Urinary bladder (tissue), 4 donors: ENCODE measurements at places on chromosomes 6 and 20. TPM values are rescaled to one million over a fixed set of nuclear protein-coding genes. Genes with fewer than 3 reads are reported as not detected.

Gene SYNE1
- total RNA-seq = 266 TPM

DNA sequence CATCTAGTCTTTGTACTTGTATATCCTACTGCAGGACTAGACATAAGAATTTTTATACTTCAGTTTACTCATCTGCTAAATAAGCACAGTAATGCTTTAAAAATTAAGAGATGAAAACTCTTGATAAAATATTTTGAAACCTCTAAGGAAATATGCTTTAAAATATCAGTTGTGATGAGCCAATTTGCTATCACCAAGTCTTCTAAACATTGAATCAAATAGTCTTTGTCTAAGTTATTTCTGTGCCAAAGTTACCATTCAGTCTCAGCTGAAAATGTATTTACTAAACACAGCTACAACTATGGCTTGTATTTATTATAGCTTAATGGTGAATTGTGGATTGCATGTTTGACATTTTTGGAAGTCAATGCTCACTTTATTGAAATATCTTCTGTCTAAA lies 46.2 kb upstream of the RFPL4B start:
- DNase-seq = no peak

Gene HAO1
- not detected for total RNA-seq

Gene RUNX2
- 2.4 TPM for total RNA-seq

DNA sequence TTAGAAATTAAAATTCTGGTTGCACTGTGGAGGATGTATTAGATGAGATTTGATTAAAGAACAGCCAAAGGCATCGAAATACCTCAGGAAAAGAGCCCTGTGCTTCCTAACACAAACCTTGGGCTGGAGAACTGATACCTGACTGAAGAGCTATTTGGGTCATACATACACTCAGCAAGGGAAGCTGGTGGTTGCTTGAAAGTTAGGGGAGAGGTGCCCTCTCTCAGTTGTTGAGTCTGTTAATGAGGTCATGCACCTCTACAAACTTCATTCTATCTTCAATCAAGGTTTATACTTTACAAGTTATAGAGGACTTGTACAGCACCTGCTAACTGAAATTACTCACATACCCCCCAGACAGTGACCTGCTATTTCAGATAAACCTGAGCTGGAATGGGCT lies 25.5 kb downstream of the FAM184A start:
- no peak for DNase-seq

DNA sequence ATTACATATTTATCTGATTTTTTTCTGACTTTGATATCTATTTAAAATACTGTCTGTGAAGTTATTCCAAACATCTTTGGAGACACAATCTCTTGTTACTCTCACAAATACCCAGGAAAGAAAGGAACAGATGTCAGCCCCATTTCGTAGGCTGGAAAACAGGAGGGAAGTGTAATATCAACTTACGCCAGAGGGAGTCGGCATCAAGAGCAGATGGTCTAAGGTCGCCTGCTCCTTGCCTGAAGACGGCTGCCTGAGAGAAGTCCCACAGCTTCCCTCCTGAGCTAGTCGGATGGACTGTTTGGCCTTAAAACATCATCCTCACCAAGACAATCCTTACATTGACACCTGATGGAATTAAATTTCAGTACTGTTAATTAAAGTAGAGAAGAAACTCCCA lies 13.4 kb downstream of the CST7 start:
- DNase-seq = no peak

Gene DEFB124
- total RNA-seq = not detected

GRCh38 chr6:145608850-145609249 lies 126.5 kb downstream of the EPM2A start:
- no peak for DNase-seq

- DNase-seq = no peak
Measured at GRCh38 chr6:39347206-39347605, 24.7 kb upstream of the KCNK16 start.

- DNase-seq = no peak
Measured at GRCh38 chr20:25483431-25484132, 76.1 kb downstream of the GINS1 start.

GRCh38 chr6:135830452-135830881 lies 21.0 kb upstream of the PDE7B start:
- DNase-seq = no peak

DNA sequence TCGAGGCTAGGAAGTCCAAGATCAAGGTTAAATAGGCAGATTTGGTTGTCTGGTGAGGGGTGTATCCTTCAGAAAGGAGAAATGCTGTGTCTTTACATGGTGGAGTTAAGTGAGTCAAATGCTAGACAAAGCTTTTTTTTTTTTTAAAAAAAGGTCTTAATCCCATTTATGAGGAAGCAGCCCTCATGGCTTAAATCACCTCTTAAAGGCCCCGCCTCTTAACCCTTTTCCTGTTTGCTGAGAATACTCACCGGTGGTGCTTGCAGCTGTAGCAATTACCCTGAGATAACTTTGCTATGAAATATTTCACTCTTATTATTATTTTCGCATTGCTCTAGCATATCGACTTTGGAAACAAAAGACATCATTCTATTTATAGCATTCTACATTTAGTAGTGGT lies 30.8 kb downstream of the FBXO30 start:
- DNase-seq = no peak

GRCh38 chr6:97316978-97317377 lies 34.0 kb upstream of the MMS22L start:
- DNase-seq = no peak

- no peak for DNase-seq
Measured at GRCh38 chr6:170404036-170404435, 97.5 kb downstream of the FAM120B start.

- no peak for DNase-seq
Measured at GRCh38 chr6:158761746-158762145, 57.4 kb downstream of the EZR start.

GRCh38 chr6:137637121-137637520 lies 142.9 kb upstream of the OLIG3 start:
- DNase-seq = peak; percentile 5

Gene RALY
- total RNA-seq = 53.9 TPM

GRCh38 chr6:30005482-30005881 lies 55.6 kb upstream of the POLR1H start:
- DNase-seq = no peak

Gene TREM2
- 0.95 TPM for total RNA-seq

Gene SLC22A7
- total RNA-seq = not detected

DNA sequence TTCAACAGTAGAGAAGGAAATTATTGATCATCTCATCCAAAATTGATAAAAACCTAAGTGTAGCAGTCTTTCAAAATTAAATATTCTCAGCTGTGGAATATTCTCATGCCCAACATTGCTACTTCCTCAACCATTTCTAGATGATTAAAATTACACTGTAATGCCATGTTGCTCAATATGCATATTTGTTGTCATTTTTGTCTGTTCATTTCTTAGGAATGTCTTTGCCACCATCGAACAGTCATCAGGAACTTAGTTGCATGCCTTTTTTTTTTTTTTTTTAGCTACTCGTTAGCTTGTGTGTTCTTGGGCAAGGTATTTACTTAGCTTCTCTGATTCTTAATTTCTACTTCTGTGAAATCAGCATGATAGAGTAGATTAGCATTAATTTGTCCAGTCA lies 188.6 kb downstream of the DTNBP1 start:
- no peak for DNase-seq

Gene CD24
- 283 TPM for total RNA-seq

- no peak for DNase-seq
Measured at GRCh38 chr20:36549628-36549941, 8.3 kb downstream of the MYL9 start.

DNA sequence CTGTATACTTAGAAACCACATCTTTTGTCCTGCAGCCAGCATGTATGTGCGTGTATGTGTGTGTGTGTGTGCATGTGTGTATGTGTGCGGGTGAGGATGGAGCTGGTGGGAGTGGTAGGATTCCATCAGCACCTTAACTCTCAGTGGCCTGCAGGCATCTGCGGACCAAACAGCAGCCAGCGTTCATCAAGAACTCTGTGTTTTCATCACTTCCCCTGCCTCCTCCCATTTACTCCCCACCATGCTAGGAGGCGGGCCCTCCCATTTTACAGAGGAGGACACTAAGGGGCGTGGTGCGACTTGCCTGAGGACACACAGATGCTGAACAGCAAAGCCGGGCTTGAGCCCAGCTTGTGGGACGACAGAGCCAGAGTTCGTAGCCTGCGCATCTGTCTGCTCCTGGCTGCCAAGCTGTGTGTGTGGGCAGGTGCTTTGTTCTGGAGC lies 8.9 kb downstream of the VSTM2L start:
- peak; percentile 85 for DNase-seq

- DNase-seq = no peak
Measured at GRCh38 chr20:952196-952795, 36.2 kb upstream of the ANGPT4 start.

DNA sequence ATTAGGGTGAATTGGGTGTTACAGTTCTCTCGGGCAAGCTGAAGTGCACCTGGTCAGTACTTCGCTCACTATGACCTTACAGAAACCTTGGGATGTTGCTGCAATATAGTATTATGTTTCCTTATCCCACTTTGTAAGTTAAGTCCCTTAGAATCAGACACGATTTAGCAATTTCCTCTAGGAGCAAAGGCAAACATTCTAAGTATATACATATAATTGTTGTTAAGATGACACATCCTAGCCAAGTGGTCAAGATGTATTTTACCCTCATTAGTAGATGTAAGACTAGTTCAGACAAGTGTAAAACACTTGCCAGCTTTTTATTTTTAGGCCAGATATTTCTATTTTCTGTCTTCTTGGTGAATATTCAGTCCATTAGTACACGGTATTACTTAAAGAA lies 31.1 kb upstream of the RGS17 start:
- no peak for DNase-seq

Gene NEDD9
- total RNA-seq = 49.5 TPM
